Epithelial cell of umbilical artery (primary cell): ENCODE measurements at places on chromosomes 7 and 10. TPM values are rescaled to one million over a fixed set of nuclear protein-coding genes. Genes with fewer than 3 reads are reported as not detected.

Gene ITPRID1
- total RNA-seq: not detected in 2 replicates

Gene VWA2
- not detected in 2 replicates for total RNA-seq

Gene HOXA5
- 4.2 and 9.6 TPM in 2 replicates for total RNA-seq

Gene CALHM3
- not detected in 2 replicates for total RNA-seq

Gene SUN3
- total RNA-seq: not detected in 2 replicates
